ENCODE measurements at places on chromosomes 13 and 19. TPM values are rescaled to one million over a fixed set of nuclear protein-coding genes. Genes with fewer than 3 reads are reported as not detected.

The C19orf67 gene
- not detected for total RNA-seq

The GIPC1 gene
- total RNA-seq = 122 TPM

The CILP2 gene
- total RNA-seq = not detected

The CERS1 gene
- total RNA-seq = 1.8 TPM

The SCGB2B2 gene
- total RNA-seq = under 0.01 TPM
